Camera-type eye (tissue), 1 donor: ENCODE measurements at places on chromosomes 2 and 18. TPM values are rescaled to one million over a fixed set of nuclear protein-coding genes. Genes with fewer than 3 reads are reported as not detected.

Gene GALNT13
- 82.7 TPM for total RNA-seq

Gene TRIM43
- not detected for total RNA-seq

Gene PRKAG3
- 1.5 TPM for total RNA-seq

Gene IL37
- total RNA-seq: not detected

Gene CEP68
- total RNA-seq: 49.8 TPM

Gene ERICH2
- not detected for total RNA-seq

Gene TUBB6
- 99.8 TPM for total RNA-seq

Gene PAX8
- total RNA-seq: 3.7 TPM

Gene TTLL4
- total RNA-seq: 78.3 TPM

Gene ATP6V1C2
- total RNA-seq: 36.4 TPM

Gene NCKAP5
- total RNA-seq: 58.8 TPM

Gene EPHA4
- total RNA-seq: 65.6 TPM

Gene DIS3L2
- 58.4 TPM for total RNA-seq

Gene DSC2
- 20.9 TPM for total RNA-seq

Gene CTLA4
- total RNA-seq: 0.44 TPM

Gene AKAIN1
- total RNA-seq: 1.3 TPM

Gene ANKRD30B
- not detected for total RNA-seq

Gene MTERF4
- total RNA-seq: 111 TPM

Gene XDH
- 0.93 TPM for total RNA-seq

Gene GLI2
- 7.8 TPM for total RNA-seq
